ENCODE measurements at places on chromosomes 3 and 15. TPM values are rescaled to one million over a fixed set of nuclear protein-coding genes. Genes with fewer than 3 reads are reported as not detected.

Gene CCDC39
- not detected for total RNA-seq

Gene SCG5
- 0.37 TPM for total RNA-seq

Gene CADPS
- total RNA-seq, result 0.13 TPM

Gene ALDH1A3
- total RNA-seq, result 21.0 TPM

Gene GOLGA8G
- total RNA-seq, result not detected

Gene ITIH1
- 0.08 TPM for total RNA-seq

- peak; percentile 22 for DNase-seq
Measured at GRCh38 chr3:85360742-85361387, 402.1 kb downstream of the CADM2 start.

GRCh38 chr3:42838571-42838970, 29.3 kb downstream of the ACKR2 start:
- no peak for DNase-seq

- no peak for DNase-seq
Measured at GRCh38 chr15:51004103-51004551, 90.6 kb downstream of the TNFAIP8L3 start.

DNA sequence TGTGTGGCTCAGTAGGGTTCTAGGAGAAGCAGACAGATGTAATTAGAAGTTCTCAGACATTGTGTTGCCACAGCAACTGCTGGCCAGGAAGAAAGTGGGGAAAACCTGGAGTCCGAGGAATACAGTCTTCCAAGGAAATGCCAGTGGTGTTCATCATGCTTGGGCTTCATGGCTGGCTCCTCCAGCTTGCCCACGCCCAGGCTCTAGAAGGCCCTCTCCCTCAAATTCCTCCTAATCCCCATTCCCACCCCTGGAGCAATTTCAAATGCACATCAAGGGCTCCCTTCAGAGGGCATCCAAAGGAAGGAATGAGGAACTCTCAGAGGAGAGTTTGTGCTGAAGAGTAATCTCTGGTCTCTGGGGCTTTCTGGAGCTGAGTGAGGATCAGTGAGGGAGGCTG, 21.9 kb downstream of the FSTL1 start:
- DNase-seq, result no peak

DNA sequence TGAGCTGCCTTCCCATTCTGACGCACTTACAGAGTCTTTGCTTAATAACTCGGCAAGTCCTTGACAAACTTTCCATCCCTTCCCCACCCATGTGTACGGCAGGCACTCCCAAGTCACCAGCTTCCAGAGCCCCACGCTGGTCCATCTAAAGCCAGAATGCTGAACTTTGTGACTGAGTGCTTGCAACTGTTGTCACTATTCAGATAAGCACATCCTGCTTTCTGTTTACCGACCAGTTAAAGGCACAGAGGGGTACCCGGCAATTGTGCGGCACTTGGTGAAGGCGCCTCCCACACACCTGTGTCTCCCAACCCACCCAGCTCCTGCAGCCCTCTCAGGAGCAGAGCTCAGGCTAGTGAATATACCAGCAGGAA, 430.6 kb downstream of the FOXP1 start:
- DNase-seq, result peak; percentile 69

- no peak for DNase-seq
Measured at GRCh38 chr3:64509206-64509605, 178.6 kb downstream of the ADAMTS9 start.

DNA sequence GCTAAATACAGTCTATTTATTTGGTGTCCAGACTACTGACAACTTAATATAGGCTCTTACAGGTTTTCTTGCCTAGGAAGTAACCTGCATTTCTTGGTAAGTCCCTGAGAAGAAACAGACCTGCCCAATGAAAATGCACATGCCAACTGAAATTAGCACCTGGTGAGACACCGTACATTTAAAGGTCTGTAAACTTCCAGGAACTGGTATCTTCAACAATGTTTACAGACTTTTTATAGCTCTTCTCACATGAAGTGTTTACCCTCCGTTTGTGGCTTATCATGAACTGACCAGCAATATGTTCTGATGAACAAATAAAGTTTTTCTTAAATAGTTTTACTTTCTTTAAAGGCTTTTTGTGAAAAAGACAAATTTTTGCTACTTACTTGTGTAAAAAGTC, 93.3 kb downstream of the PCCB start:
- DNase-seq, result no peak

GRCh38 chr3:71689291-71689690, 35.9 kb downstream of the EIF4E3 start:
- DNase-seq, result no peak

DNA sequence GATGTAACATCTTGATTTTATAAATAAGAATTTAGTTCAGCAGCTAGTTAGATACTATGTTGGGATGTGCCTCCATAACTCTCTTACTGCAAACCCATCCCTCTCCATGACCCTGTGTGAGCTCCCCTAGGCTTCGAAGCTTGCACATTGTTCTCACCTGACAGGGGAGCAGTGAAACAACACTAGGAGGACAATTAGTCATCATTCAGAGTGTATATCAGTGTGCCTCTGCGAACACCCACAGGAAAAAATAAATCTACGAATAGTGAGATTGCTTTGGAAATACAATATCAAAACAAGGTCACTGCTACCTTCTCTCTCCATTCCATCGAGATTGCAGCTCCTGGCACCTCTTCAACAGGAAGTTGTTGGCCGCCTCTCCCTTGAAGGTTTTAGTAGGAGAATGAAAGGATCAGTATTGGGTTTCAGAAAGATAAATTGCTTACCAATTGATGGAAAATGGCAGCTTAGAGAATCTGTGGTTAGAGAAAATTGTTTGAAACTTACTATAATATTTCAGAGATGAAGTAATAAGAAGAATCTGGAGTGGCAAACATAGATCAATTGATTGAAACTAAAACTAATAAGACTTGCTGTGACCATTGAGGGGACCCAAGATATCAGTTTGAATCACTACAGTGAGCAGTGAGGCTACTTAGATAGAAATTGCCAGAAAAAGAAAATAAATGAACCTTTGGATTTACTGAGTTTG, 103.2 kb downstream of the CHL1 start:
- no peak for DNase-seq

DNA sequence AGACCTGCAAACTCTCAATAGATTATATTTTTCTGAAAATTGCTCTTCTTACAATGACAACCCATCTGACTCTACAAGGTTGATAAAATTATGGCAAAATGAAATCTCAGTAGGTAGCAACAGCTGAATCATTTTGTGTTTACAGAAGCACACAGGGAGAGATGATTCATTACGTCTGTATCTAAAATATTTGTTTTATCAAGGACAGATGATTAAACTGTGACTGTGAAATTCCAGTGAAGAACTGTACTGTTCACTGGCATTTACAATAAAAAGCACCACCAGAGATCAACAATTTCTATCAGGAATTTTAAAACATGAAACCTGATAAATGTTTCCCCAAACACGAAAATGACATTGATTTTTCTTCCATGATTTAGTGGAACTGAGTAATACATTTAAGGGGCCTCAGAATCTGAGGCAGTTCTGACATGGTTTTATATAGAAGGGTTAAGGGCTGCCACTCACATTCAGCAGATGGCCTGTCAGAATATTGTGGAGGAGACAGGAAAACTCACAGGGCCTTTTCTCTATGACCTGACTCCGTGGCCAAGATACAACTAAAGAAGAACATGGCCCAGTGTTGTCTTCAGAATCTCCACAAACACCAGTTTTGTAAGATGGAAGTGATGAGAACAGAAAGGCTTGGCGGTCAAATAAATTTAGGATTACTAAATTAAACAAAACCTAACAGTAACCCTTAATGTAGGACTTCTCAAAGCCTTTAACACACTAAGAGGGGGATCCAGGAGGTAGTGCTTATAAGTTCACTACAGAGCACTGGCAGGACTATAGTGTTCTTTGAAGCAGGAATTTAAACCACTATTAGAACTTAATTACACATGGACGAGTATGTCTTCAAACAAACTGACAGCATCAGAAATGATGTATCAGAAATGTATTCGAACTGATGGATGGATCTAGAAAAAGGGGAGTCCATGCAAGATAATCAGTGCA, 25.9 kb downstream of the RAD18 start:
- DNase-seq, result peak; percentile 5

- peak; percentile 31 for DNase-seq
Measured at GRCh38 chr3:63193647-63194046, 84.5 kb upstream of the SYNPR start.

- DNase-seq, result no peak
Measured at GRCh38 chr15:86060674-86061073, 19.0 kb upstream of the AGBL1 start.

GRCh38 chr15:92391640-92392039, 2.0 kb upstream of the ST8SIA2 start:
- DNase-seq, result peak; percentile 47

DNA sequence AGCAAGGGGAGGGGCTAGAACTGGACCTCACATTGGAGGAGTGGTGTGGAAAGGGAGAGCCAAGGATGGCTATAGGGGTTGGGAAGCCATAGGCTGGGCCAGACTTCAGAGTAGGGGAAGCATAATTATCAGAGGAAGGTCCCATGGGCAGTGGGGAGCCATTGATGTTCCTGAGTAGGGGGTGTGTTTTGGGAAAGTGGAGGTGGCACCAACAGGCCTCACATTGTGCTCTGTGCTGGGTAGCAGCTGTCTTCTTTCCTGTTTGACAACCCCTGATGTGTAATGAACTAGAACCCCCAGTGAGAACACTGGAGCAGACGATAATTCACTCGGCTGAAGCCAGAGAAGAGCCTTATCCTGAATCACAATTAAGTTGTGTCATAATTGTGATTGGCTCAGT, 41.2 kb downstream of the SLC6A11 start:
- no peak for DNase-seq

GRCh38 chr3:35498506-35499210, 140.7 kb upstream of the ARPP21 start:
- no peak for DNase-seq

DNA sequence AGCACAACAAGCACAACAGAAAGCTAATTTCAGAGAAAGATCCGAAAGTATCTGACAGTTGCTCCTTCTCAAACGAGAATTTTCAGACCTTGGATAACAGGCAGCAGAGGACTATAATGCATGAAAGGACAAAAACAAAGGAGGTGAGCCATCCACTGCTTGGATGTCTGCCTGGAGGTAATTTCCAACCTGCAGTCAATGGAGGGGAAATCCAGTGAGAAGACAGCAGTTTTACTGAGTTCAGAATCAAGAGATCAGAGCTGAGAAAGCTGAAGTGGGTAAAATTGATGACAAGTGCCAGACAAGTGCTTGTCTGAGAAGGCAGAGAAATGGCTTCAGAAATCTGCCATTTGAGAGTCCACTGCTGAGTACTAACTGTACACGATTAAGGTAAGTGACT, 22.1 kb downstream of the UBE3A start:
- no peak for DNase-seq

DNA sequence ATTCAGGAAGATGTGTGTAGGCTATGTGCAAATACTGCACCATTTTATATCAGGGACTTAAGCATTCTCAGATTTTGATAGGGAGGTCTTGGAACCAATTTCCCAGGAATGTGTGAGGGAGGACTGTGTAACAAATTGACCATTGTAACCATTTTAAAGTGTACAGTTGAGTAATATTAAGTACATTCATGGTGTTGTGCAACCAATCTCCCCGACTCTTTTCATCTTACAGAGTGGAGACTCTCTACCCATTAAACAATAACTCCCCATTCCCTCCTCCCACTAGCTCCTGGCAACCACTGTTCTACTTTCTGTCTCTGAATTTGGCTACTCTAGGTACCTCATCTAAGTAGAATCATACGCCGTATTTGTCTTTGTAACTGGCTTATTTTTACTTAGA, 5.1 kb downstream of the RCN2 start:
- no peak for DNase-seq

- no peak for DNase-seq
Measured at GRCh38 chr15:81133782-81134461, at the start of gene CFAP161. Gene CFAP161, plus strand, starts transcription at chr15:81134270. Its CDS starts 60 bp downstream, at chr15:81134330.

DNA sequence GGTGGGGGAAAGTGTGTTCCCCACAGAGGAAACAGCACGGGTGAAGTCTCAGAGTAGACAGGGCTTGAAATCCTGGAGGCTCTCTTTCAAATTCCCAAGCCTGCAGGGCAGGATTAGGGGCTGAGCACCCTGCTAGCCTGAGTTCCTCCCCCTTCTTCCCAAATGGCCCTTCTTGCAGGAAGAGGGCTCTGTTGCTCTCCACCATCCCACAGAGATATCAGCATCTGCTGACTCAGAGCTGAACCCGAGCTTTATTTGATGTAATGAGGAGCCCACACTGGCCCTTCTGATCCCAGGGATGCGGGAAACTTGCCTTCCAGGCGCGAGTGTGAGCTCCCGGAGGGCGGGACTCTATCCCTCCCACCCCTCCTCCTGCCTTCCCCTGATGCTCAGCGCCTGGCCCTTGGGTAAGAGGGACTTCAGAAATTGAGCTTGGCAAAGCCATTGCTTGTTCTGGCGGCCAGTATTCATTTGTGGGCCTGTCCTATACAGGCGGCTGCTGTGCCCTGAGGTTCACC, 1.4 kb upstream of the STRA6 start:
- no peak for DNase-seq

DNA sequence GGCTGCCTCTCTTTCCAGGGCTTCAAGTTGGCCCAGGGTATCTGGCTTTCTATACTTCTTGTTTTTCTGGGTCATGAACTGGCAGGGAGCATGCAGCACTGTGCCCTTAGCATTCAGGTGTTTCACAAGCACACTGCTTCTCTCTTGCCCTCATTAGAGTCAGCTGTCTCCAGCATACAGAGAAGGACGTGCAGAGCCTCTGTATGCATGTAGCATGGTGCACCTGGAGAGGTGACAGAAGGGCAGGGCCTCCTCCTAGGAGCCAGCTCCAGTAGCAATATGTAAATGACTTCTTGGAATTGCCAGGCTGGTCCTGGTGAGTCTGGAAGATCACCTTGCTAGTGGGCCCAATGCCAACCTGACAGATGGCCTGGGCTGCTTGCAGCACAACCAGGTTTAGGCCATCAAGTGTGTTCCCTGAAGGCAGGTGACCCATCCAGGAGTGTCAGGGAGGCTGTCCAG, 44.8 kb upstream of the ATP2C1 start:
- DNase-seq, result no peak

DNA sequence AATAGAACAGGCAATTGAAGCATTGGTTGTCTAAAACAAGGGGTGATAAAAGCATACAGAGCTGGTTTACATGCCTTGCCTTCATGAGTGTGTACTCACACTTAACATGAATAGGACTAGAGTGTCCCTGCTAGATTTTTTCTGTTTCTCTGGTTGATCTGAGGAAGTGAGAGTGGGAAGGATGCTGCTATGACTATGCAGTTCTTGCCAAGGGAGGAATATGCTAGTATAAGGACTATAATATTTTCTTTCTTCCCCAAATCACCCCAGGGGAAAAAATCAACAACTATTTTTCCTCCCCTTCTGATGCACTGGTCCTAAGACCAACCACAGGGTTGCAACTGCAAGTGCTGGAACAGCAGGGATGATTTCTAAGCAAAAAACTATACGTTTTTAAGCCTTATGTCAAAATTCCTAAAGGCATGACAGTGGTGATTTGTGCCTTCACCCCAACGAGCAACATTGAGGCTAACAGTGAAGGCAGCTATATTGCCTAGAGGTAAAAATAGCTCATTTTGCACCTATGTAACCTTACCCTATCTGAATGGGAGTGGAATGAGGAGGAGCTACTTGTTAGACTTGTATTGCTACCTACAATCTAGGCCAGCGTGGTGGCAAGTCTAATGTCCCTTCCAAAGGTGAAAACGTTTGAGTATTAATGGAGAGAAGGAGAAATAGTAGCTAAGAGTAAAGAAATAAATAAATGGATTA, 33.5 kb upstream of the USP8 start:
- DNase-seq, result no peak
